ENCODE measurements at places on chromosomes 6 and 20. TPM values are rescaled to one million over a fixed set of nuclear protein-coding genes. Genes with fewer than 3 reads are reported as not detected.

The LINC00237 gene
- total RNA-seq, result 4.4 TPM

The APOM gene
- total RNA-seq, result 5.7 TPM

The DPPA5 gene
- total RNA-seq, result not detected

The OXT gene
- 0.33 TPM for total RNA-seq

The GPX5 gene
- not detected for total RNA-seq

The CCR6 gene
- total RNA-seq, result 0.17 TPM

The CHMP4B gene
- total RNA-seq, result 47.3 TPM
